Activated naive CD4-positive, alpha-beta T cell treated with anti-CD3 and anti-CD28 coated beads, Interleukin-2, amount 10 ng/mL, durations not matched to agents 7 days and 5 days (primary cell): ENCODE measurements at places on chromosomes 1 and 21.

DNA sequence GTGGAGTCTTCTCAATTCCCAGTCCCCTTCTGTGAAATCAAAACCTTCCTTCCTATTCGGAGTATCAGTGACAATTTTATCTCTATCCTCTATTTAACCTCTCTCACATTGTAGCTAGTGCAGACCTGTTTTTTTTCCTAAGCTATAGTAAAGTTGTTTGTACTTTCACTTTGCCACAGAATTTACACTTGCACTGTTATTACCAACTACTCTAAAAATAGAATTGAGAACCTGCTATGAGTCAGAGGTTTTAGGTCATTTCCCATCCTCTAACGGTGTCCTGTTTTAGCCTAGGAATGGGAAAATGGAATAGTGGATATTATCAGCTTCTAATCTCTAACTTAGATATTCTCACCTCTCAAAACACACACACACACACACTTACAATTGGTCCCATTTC, 862.7 kb downstream of the NCAM2 start:
- no peak overlapping the region for H3K4me3 ChIP-seq
- no peak overlapping the region for H3K27ac ChIP-seq
- no peak for DNase-seq
- peaks cover 4% of the 10 kb centered on the region for H3K27me3 ChIP-seq
- H3K4me1 ChIP-seq: no peaks in the 10 kb centered on the region
- H3K36me3 ChIP-seq: no peaks in the 10 kb centered on the region

GRCh38 chr1:180952657-180953013, 39.9 kb downstream of the KIAA1614 start:
- no peak for DNase-seq
- H3K27ac ChIP-seq: no peak overlapping the region
- no peak overlapping the region for H3K4me3 ChIP-seq
- peaks cover 14% of the 10 kb centered on the region for H3K36me3 ChIP-seq
- peaks cover 6% of the 10 kb centered on the region for H3K4me1 ChIP-seq

DNA sequence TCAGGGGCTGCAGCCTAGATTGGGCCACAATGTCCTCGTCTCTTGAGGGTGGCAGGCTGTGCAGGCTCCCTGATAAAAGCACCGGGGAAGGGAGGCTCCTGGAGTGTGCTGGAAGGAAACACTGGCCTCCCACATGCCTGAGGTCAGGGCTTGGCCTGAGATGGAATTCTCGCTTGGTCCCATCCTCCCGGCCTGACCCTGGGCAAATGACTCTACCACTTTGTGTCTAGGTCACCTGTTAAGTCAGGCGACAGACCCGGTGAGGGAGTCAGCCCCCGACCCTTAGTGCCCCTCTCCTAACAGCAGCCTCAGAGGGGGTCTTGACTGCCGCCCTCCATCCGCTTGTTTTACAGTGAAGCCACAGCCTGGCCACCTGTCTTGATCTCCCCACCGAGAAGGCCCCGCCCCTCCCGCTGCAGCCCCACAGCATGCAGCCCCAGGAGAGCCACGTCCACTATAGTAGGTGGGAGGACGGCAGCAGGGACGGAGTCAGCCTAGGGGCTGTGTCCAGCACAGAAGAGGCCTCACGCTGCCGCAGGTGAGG, 2.5 kb downstream of the SMIM1 start:
- H3K36me3 ChIP-seq: peaks cover 3% of the 10 kb centered on the region
- H3K27ac ChIP-seq: no peak overlapping the region
- peaks cover 8% of the 10 kb centered on the region for H3K4me1 ChIP-seq
- H3K27me3 ChIP-seq: peaks cover 38% of the 10 kb centered on the region
- DNase-seq: no peak

DNA sequence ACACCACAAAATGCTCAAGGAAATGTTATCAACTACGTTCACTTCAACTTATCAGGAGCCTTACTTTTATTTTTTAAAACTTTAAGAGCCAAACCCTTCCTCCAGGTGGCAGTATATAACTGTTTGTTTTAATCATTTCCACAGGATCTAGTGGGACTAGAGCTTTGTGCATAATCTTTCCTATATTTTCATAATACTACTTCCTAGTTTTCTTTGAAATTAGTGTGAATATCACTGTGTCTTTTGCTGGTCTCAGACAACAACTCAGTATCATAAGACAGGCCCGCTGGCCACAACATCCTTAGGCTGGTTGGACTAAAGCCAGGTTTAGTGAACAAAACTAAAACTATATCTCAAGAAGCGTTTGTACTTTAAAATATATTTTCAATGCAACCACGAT, 145.5 kb downstream of the TIAM1 start:
- no peaks in the 10 kb centered on the region for H3K27me3 ChIP-seq
- peaks cover 14% of the 10 kb centered on the region for H3K36me3 ChIP-seq
- H3K4me3 ChIP-seq: no peak overlapping the region
- no peak overlapping the region for H3K27ac ChIP-seq
- H3K4me1 ChIP-seq: peaks cover 40% of the 10 kb centered on the region

DNA sequence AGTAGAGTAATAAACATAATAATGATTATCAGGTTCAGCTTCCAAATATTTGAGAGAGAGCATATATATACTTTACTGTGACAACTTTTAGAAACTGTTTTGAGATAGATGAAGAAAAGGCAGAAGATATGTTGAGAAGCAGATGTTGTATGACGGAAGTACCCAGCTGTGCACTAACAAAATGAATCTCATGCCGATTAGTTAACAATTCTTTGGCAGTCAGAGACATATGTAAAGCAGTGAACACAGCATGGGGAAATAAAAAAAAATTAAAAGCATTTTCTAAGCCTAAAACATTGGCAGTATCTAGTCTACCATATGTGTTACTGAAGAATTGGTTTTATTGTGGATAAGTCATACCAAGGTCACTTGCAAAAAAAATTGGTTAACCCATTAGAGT, 51.8 kb downstream of the MAGI3 start:
- peaks cover 5% of the 10 kb centered on the region for H3K36me3 ChIP-seq
- no peak overlapping the region for H3K27ac ChIP-seq
- no peaks in the 10 kb centered on the region for H3K4me1 ChIP-seq
- H3K27me3 ChIP-seq: peaks cover 6% of the 10 kb centered on the region
- H3K4me3 ChIP-seq: no peak overlapping the region
- no peak for DNase-seq

DNA sequence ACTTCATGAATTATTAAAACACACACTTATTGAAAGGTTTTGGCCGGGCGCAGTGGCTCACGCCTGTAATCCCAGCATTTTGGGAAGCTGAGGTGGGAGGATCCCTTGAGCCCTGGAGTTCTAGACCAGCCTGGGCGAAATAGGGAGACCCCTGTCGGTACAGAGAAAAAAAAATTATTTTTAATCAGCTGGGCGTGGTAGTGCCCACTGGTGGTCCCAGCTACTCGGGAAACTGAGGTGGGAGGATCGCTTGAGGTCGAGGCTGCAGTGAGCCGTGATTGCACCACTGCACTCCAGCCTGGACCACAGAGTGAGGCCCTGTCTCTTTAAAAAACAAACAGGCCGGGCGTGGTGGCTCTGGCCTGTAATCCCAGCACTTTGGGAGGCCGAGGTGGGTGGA, 1.7 kb downstream of the GABPB2 start:
- H3K36me3 ChIP-seq: peaks cover 20% of the 10 kb centered on the region
- DNase-seq: no peak
- peaks cover 39% of the 10 kb centered on the region for H3K4me1 ChIP-seq
- no peak overlapping the region for H3K27ac ChIP-seq
- peak overlapping the region; percentile 100 for H3K4me3 ChIP-seq

DNA sequence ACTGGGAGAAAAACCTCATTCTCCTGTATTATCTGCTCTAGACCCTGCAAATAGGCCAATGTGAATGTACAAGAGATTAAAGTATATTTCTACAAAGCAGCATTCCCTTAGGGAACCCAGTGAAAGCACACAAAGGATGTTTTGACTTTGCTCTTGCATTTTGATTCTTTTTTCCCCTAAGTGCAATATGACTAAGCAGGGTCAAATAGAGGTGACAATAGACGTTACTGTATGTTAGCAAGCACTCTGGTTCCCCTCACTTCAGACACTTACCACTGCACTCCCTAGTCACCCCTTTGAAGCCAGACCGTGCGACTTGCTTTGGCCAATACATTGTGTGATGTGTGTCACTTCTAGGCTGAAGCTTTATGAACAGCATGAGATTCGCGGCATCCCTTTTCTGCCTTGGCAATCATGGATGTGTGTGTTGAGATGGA, 209.7 kb downstream of the RHOU start:
- no peaks in the 10 kb centered on the region for H3K36me3 ChIP-seq
- no peak for DNase-seq
- H3K27me3 ChIP-seq: peaks cover 8% of the 10 kb centered on the region
- H3K27ac ChIP-seq: no peak overlapping the region
- no peak overlapping the region for H3K4me3 ChIP-seq

DNA sequence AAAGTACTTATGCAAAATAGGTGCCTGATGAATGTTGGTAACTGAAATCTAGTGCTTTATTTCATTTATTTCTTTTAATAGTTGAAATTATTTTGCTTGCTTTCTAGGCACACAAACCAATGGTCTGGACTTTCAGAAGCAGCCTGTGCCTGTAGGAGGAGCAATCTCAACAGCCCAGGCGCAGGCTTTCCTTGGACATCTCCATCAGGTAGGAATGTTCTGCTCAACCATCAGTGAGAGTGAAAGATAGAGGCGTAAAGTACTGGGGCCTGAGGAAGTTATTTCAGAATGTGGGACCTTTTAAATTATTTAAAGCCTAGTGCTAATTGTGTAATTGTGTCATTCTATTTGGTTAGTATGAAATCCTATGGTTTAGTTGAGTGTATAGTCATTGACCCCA, 144.7 kb downstream of the POU2F1 start:
- no peak overlapping the region for H3K27ac ChIP-seq
- H3K4me3 ChIP-seq: no peak overlapping the region
- no peaks in the 10 kb centered on the region for H3K27me3 ChIP-seq
- H3K36me3 ChIP-seq: peaks cover 11% of the 10 kb centered on the region
- H3K4me1 ChIP-seq: no peaks in the 10 kb centered on the region

- H3K4me3 ChIP-seq: no peak overlapping the region
Observed at GRCh38 chr21:45980271-45980670, 1.3 kb upstream of the COL6A1 start.

- peaks cover 15% of the 10 kb centered on the region for H3K27me3 ChIP-seq
- DNase-seq: peak; percentile 97
- peak within 1 kb of the TSS; percentile 100 for H3K4me3 ChIP-seq
- peaks cover 27% of the 10 kb centered on the region for H3K4me1 ChIP-seq
- H3K36me3 ChIP-seq: peaks cover 37% of the 10 kb centered on the region
- peak within 1 kb of the TSS; percentile 97 for H3K27ac ChIP-seq
Observed at GRCh38 chr1:114780344-114781226, at the start of gene SIKE1. Gene SIKE1, minus strand, starts transcription at chr1:114780685. Its CDS starts 78 bp downstream, at chr1:114780607.

DNA sequence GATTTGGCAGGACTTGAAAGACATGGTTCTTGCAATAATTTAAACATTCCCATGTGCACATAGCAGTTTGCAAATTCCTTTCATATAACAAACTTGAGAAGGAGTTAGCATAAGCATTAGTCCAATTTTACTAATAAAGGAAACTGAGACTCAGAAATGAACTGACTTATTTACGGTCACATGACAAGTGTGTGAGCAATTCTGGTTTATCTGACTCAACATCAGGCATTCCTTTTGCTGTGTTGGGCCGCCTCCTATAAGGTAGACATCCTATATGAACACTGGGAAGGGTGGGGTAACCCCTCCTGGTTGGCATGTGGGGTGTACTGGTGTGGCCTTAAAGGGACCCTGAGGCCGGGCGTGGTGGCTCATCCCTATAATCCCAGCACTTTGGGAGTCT, 8.5 kb upstream of the CPT2 start:
- no peaks in the 10 kb centered on the region for H3K4me1 ChIP-seq
- DNase-seq: no peak
- no peaks in the 10 kb centered on the region for H3K36me3 ChIP-seq
- peaks cover 6% of the 10 kb centered on the region for H3K27me3 ChIP-seq

DNA sequence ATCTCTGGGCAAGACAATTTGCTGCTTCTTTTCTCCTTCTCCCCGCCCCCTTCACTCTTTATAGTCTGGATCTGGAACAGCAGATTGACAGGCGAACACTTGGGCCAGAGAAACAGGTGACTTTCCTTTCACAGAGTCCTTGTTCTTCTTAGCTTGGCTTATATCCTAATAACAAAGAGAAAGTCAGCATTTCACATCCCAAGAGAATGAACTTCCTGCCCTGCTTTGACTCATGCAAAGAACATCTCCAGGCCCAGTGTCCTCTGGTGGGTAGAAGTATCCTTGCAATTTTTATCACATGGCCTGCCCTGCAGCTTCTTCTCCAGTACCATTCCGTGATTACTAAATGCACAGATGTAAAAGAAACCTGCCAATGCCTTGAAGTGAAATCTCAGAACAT, 764.4 kb downstream of the ADGRL2 start:
- no peak overlapping the region for H3K27ac ChIP-seq
- H3K36me3 ChIP-seq: no peaks in the 10 kb centered on the region
- no peak overlapping the region for H3K4me3 ChIP-seq
- no peak for DNase-seq
- no peaks in the 10 kb centered on the region for H3K4me1 ChIP-seq
- H3K27me3 ChIP-seq: no peaks in the 10 kb centered on the region

- no peak overlapping the region for H3K4me3 ChIP-seq
- no peaks in the 10 kb centered on the region for H3K4me1 ChIP-seq
- no peaks in the 10 kb centered on the region for H3K36me3 ChIP-seq
- H3K27ac ChIP-seq: no peak overlapping the region
- no peaks in the 10 kb centered on the region for H3K27me3 ChIP-seq
Observed at GRCh38 chr1:64598100-64598571, 128.2 kb downstream of the CACHD1 start.

DNA sequence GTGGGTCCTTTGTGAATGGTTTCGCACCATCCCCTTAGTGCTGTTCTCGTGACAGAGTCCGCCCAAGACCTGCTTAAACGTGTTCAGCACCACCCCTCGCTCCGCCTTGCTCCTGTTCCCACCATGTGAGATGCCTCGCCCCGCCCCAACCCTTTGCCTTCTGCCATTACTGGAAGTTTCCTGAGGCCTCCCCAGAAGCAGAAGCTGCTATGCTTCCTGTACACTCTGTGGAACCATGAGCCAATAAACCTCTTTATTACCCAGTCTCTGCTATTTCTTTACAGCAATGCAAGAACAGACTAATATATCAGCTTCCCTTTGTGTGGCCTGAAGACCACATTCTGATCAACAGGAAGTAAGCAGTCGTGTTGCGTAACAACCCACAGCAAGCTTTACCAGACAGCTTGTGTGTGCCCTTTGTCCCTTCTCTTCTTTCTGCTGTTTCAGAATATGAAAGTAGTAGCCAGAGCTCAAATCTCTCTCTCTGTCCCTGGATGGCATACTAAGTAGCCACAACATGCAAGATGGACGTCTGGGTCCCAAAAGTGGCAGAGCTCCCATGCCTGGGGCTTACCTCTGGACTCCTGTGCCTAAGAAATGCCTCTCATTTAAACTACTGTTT, 14.1 kb downstream of the HENMT1 start:
- no peaks in the 10 kb centered on the region for H3K27me3 ChIP-seq
- H3K4me1 ChIP-seq: peaks cover 57% of the 10 kb centered on the region
- H3K36me3 ChIP-seq: peaks cover 59% of the 10 kb centered on the region
- peak; percentile 81 for DNase-seq

GRCh38 chr1:36343651-36344394, 20.4 kb upstream of the EVA1B start:
- H3K27me3 ChIP-seq: no peaks in the 10 kb centered on the region
- DNase-seq: no peak
- peak overlapping the region; percentile 33 for H3K27ac ChIP-seq
- peaks cover 44% of the 10 kb centered on the region for H3K36me3 ChIP-seq
